ENCODE measurements at places on chromosomes 7 and 10.

DNA sequence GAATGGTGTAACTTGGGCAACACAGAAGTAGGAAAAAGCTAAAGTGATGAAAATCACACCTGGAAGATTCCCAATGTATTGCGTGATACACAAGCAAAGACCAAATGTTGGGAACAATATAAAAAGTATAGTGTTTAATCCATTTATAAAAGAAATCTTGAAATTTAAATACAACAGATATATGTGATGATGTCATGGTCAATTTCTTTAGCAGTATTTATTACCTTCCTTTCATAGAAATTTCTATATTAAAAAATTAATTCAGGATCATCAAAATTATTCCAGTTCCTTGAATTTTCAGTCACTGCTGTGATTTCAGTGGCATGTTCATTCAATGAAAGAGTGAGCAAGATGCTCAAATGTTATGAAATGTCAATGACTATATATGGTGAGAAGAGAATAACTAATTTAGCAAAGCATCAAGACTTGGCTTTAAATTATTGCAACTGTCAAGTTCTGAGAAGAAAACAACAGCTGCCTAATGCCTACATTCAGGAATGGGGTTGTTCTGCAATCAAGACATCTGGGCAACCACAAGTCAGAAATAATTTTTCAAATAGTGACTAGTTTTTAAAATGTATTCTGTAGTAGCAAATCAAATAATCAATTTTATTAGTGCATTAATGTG lies 308.8 kb downstream of the SEMA3D start:
- no peak for DNase-seq

DNA sequence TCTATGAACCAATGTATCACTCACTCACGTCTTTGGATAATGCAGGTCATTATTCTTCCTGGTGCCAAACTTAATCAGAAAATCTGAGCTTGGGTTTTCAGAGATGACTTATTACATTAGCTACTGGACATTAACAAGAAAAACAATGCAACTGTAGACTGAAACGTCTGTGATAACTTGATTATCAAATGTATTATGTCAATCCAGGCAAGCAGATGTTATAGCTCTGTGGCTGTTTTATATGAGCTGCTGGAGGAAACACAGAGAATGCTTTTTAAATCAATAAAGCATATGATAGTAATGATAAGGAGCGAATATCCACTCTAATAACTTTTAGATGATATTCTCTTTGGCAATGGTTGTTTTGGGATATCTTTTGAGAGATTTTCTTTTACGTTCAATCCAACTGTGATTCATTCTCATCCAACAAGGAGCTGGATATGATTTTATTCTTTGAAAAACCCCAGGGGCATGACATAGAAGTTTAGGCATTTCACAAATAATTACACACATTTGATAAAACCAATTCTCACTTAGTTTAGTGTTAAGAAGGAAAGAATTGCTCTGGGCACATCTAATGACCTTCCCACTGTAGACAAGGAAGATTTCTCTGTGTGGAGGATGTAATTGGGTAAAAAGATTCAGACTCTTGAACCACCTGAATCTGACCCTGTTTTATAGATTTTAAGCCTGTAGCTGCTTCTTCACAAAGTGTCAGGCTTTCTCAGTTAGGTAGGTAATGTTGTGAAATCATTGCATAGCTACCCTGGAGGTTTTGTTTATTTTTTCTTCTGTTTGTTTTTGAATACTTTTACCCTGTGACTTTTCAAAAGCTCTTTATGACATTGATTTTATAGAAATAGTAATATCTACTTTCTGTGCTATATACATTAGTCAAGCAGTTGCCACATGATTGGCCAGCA lies 1124.7 kb downstream of the DNAJB9 start:
- no peak for DNase-seq

DNA sequence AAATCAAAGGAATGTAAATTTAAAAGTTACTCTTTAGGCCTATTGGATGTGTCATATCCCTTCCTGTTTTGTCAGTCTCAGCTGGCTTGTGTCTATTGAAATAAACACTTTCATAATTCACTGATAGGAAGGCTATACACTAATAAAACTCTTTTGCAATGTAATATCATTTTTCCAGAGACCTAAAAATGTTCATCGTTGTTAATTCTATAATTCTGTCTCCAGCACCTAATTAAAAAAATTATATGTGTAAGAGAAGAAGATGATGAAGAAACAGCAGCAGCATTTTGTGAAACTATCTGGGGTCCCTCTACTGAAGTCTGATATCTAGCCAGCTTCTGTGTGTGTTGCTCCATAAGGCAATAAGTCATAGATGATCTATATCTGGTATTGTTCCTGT lies 602.7 kb downstream of the ETV1 start:
- no peak for DNase-seq

DNA sequence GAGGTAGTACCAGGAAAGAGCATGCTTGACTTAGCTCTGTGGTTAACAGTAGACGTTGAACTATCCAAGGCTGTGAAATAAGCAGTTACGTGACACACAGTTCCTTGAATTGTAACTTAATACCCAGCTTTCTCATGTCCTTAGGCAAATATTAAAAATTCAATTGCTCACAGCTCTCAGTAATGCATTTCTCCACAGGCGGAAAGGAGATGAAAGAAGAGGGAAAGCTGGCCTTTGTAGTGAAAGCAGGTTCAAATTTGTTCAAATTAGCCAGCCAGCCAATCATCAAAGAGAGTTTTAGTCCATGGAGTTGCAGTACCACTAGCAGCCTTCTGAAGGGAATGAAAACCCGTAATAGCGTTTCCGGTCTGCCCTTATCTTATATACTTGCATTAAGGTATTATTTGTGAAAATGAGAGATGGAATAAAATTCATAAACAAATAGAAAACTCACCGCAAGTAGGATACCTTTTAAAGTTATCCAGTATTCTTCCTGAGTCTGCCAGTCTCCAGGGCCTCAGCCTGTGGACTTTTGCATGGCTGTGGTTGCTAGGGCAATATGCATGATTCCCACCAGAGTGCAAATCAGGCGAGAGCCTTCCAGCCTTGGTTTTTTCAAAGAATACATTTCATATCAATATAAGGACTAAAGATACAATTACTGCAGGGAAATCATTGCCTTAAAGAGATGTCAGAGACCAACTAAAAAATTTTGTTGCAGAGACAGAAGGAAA lies 795.5 kb downstream of the TNS3 start:
- no peak for DNase-seq

GRCh38 chr7:69898189-69898588 lies 299.9 kb downstream of the AUTS2 start:
- DNase-seq = no peak

DNA sequence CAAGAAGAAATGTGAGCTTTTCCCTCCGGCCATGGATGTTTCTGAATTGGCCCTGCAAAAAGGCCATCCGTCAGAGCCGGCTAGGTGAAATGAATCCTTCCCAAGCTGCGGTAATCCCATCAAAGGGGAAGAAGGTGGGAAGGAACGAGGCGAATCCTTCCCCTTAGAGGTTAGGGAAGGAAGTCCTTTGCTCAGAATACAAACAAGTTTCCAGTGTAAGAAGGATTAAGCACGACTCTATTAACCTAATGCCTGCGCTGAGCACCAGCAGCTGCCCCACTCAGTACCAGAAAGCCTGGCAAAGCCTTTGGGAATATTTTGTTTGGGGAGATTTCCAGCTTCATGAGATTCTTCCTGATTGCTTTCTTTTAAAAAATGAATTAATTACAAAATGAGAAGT lies 42.8 kb downstream of the CLRN3 start:
- DNase-seq = no peak

DNA sequence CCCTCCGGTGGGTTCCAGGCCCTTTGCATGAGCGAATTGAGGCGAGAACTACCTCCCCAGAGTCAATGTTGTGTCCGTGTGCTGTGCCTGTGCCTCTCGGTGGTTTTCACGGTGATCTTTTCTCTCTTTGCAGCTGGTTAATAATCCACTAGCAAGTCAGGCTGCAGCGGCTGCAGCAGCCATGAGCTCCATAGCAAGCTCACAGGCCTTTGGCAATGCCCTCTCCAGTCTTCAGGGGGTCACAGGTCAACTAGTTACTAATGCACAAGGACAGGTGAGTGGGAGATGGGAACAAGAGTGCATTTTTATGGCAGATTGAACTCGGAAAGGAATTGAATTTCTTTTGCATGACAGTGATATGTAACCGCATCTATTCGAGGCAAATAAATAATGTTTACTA lies 159.7 kb upstream of the YAE1 start:
- no peak for DNase-seq

DNA sequence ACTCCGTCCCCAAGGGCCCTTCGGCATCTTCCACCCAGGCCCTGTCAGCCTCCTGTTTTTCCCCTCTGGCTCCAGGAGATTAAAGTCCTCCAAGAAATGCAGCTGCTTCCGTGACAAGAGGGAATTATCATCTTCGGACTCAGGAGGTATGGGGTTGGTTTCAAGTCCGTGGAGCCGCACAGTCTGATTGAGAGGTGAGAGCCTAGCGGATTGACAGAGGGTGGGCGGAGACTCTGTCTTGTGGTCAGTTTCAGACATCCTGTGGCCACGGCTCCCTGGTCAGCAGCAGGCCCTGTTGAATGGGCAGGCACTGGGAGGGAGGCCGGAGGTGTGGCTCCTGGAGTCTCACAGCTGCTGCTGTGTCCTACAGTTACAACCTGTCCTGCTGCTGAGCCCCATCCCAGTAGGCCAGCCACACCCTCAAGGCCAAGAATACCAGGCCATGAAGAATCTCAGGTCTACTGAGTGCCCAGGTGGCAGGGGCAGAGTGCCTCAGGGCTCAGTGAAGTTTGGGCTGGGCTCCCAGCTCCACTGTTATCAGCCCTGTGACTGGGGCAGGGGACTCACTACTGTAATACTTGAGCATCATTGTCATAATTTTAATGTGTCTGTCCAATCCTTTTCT lies 49.3 kb upstream of the ZNF716 start:
- no peak for DNase-seq

DNA sequence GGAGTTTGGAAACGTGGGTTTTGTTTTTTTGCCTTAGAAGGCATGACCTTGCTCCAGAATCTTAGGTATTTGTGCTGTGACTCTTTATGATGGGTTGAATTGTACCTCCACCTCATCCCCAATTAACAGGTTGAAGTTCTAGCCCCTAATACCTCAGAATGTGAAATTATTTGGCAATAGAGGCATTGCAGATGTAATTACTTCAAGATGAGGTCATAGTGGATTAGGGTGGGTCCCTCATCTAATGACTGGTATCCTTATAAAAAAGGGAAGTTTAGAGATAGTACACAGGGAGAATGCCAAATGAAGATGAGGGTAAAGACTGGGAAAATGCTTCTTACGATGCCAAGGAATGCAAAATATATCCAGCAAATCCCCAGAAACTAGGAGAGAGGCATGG lies 3.0 kb upstream of the FAM200A start:
- no peak for DNase-seq

DNA sequence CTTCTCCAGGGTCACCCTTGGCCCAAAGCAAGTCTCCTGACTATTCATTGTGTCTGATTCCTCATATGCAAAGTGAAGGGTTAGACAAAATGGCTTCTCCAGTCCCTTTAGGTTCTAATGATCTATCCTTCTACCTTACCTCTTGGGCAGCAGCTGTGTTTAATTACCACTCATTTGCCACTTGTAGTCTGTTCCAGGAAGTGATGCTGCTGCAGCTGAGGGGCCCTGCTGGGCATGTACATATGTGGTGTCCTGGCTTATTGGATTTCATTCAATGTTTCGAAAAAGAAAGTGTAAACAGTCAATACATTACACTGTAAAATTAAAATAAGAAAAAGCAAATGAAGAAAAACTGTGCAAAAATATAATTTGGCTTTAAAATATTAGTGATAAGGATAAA lies 36.6 kb downstream of the SCIN start:
- no peak for DNase-seq

- no peak for DNase-seq
Measured at GRCh38 chr10:119759832-119760231, 34.0 kb downstream of the INPP5F start.

- no peak for DNase-seq
Measured at GRCh38 chr7:115015619-115016018, 93.7 kb downstream of the MDFIC start.

GRCh38 chr7:22316914-22317313 lies 40.0 kb downstream of the RAPGEF5 start:
- DNase-seq = no peak

GRCh38 chr10:3619241-3619640 lies 165.8 kb downstream of the KLF6 start:
- DNase-seq = no peak

GRCh38 chr7:19557726-19558465 lies 150.9 kb downstream of the POLR1F start:
- no peak for DNase-seq

- DNase-seq = no peak
Measured at GRCh38 chr7:17902599-17902998, 37.7 kb downstream of the SNX13 start.

DNA sequence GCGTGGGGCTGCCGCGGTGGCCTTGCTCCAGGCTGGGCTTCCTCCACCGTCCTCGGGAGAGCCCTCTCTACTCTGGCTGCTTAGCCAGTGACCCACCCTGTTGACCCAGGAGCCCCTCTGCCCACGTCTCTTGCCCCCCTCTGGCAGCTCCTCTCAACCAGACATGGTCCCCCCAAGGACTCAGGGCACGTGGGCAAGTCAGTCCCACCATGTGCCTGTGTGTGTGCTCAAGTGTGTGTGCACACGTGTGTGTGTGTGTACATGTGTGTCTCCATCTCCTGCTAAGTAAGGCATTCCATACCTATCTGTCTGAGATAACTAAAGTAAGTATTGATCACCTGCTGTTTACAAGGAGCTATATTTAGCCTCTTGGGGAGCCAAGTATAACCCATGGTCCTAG lies 101.0 kb downstream of the C10orf105 start:
- no peak for DNase-seq

DNA sequence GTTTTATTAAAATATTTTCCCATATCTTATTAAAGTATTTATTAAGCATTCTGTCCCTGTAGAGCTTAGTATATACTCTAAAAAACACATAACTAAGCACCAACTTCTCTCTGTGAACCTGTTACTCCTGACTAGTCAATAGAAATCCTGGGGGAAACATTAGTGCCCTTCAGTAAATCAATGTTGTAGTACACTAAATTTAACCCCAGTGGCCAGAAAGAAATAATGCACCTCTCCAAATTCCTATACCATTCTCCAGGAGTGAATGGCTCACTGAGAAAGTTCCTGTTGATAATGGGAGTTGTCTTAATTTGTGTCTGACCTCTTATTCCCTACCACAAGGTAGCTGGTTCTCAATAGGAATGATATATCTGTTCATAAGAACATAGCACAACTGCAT lies 188.2 kb downstream of the SEMA3D start:
- DNase-seq = no peak

- no peak for DNase-seq
Measured at GRCh38 chr7:121515630-121516401, 119.7 kb upstream of the FAM3C start.

DNA sequence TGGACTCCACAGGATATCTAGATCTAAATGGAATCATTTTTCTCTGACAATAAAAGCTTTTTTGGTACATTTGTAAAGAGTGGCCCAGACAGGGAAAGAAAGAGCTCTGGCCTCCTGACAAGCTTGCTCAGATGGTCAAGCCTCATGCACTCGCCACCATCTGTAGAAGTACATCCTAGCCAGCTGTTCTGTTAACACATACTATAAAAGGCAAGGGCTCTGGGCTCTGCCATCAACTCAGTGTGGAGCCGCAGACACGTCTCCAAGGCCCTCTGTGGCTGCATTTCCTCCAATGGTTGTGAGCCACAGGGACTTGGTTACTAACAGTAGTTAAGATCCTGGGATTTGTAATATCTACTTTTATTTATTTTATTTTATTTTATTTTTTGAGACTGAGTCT lies 70.8 kb upstream of the KDM7A start:
- DNase-seq = no peak

Data from C1 segment of cervical spinal cord (tissue), 14 donors.